ENCODE measurements at places on chromosomes 6 and 20. TPM values are rescaled to one million over a fixed set of nuclear protein-coding genes. Genes with fewer than 3 reads are reported as not detected.
A peak's percentile ranks its signal among the peaks of the same experiment; 100 is the strongest.

DNA sequence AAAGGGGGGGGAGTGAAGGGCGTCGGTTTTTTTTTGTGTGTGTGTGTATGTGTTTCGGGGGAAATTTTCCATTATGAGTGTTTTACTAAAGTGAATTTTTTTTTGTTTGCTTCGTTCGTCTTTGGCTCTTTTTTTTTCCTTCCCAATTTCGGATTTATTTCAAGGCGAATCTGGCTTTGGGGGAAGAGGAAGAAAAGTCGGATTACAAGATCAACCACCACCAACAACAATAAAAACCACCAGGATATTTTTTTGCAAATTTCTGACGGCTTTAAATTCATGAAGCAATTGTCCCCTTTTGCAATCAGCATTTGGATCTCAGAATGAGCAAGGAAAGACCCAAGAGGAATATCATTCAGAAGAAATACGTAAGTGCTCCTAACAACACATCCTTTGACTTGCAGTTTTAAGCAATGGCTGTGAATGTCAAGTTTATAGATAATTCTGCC lies 372 bp downstream of the JARID2 start:
- H3K36me3 ChIP-seq, result no peaks in the 10 kb centered on the region
- no peak overlapping the region for H3K27ac ChIP-seq
- H3K27me3 ChIP-seq, result no peaks in the 10 kb centered on the region
- H3K4me1 ChIP-seq, result no peaks in the 10 kb centered on the region

DNA sequence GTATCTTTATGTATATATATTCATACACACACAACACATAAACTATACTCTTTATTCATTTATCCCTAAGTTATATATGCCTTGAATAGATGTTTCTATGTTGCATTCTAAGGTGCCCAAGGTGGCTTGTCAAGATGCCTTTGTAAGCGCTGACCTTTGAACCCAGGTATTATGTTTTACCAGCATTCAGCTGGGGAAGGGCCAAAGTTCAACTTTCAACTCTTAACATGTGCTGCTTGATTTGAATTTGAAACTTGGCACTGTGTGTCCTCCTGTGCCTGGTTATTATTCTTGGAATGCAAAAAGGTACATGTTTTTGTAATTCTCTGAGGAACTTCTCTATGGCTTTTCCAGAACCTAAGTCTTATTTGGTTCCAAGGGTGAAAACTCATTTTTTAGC lies 146.5 kb downstream of the EDN1 start:
- no peak overlapping the region for H3K27ac ChIP-seq
- H3K4me1 ChIP-seq, result peaks cover 2% of the 10 kb centered on the region
- no peaks in the 10 kb centered on the region for H3K27me3 ChIP-seq
- H3K4me3 ChIP-seq, result no peak overlapping the region
- DNase-seq, result no peak

The LY6G6C gene
- total RNA-seq, result not detected

The GTPBP2 gene
- total RNA-seq, result 60.3 TPM

- H3K36me3 ChIP-seq, result peaks cover 3% of the 10 kb centered on the region
- DNase-seq, result no peak
- no peaks in the 10 kb centered on the region for H3K27me3 ChIP-seq
- peaks cover 2% of the 10 kb centered on the region for H3K4me1 ChIP-seq
- no peak overlapping the region for H3K27ac ChIP-seq
- no peak overlapping the region for H3K4me3 ChIP-seq
Observed at GRCh38 chr6:17423026-17423425, 29.6 kb downstream of the CAP2 start.

- no peak for DNase-seq
- no peaks in the 10 kb centered on the region for H3K27me3 ChIP-seq
- no peaks in the 10 kb centered on the region for H3K36me3 ChIP-seq
- no peak overlapping the region for H3K27ac ChIP-seq
Observed at GRCh38 chr20:38043512-38044300, 10.2 kb downstream of the RPRD1B start.

- H3K27me3 ChIP-seq, result no peaks in the 10 kb centered on the region
- H3K36me3 ChIP-seq, result no peaks in the 10 kb centered on the region
- H3K4me3 ChIP-seq, result no peak overlapping the region
- no peak for DNase-seq
- H3K4me1 ChIP-seq, result no peaks in the 10 kb centered on the region
Observed at GRCh38 chr6:33692078-33692759, 19.3 kb downstream of the UQCC2 start.

The TINAG gene
- total RNA-seq, result not detected

DNA sequence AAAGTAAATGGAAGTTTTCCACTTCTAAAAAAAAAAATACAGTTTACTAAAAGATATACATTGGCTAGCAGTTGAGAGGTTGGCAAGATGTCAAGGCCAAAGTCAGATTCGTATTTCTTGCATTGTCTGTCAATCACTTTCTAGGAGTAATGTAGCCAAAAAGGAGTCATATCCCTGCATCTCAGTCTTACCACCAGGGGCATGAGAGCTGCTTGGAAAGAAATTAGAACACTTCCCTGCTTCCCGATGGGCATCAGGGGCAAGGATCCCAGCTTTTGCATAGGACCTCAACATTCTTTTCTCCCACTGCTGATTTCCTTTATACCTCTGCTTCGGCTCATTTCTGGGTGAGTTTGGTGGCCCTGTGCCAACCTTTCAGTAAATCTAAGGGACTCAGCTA lies 581.0 kb upstream of the MAP3K7 start:
- DNase-seq, result no peak
- H3K4me3 ChIP-seq, result no peak overlapping the region
- no peaks in the 10 kb centered on the region for H3K36me3 ChIP-seq

GRCh38 chr6:157455731-157456523 lies 74.9 kb downstream of the ZDHHC14 start:
- no peaks in the 10 kb centered on the region for H3K4me1 ChIP-seq
- no peak overlapping the region for H3K27ac ChIP-seq
- H3K27me3 ChIP-seq, result no peaks in the 10 kb centered on the region
- DNase-seq, result no peak
- no peak overlapping the region for H3K4me3 ChIP-seq

The STXBP5 gene
- total RNA-seq, result 26.5 TPM

GRCh38 chr6:46305833-46306232 lies 135.1 kb upstream of the ENPP5 start:
- no peak for DNase-seq
- H3K27me3 ChIP-seq, result no peaks in the 10 kb centered on the region
- H3K4me1 ChIP-seq, result peaks cover 11% of the 10 kb centered on the region
- no peak overlapping the region for H3K27ac ChIP-seq
- H3K4me3 ChIP-seq, result no peak overlapping the region

- no peaks in the 10 kb centered on the region for H3K36me3 ChIP-seq
- no peak overlapping the region for H3K27ac ChIP-seq
- DNase-seq, result no peak
Observed at GRCh38 chr6:134419716-134420115, 101.8 kb upstream of the SGK1 start.

- no peaks in the 10 kb centered on the region for H3K4me1 ChIP-seq
- H3K36me3 ChIP-seq, result no peaks in the 10 kb centered on the region
- H3K27me3 ChIP-seq, result no peaks in the 10 kb centered on the region
- no peak for DNase-seq
Observed at GRCh38 chr6:42338744-42339222, 112.9 kb downstream of the TRERF1 start.

DNA sequence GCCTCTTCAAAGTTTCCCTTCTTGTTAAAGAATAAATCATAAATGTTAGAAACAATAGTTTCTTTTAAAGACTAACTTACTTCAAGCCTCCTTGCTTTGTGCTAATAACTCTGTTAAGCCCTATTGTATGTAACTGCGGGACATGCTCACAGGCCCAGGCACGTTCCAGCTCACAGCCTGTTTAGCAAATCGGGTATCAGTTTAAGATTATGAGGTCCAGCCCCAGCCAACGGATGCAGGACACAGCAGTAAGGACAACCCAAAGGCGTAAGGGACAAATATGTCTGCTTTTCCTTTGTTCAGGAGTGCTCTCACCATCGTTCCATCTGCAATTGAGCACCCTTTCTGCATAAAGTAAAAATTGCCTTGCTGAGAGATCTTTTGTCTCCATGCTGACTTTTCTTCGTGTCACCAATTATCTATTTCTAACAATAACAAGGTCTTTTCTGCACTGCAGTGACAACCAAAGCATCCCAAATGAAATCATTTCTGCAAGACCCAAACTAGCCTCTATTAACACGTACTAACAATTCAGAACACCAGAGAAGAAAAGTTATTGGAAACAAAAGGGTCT lies 1.4 kb downstream of the C6orf52 start:
- H3K27me3 ChIP-seq, result no peaks in the 10 kb centered on the region
- H3K4me3 ChIP-seq, result no peak overlapping the region
- DNase-seq, result no peak

The DOK5 gene
- total RNA-seq, result 13.3 TPM

DNA sequence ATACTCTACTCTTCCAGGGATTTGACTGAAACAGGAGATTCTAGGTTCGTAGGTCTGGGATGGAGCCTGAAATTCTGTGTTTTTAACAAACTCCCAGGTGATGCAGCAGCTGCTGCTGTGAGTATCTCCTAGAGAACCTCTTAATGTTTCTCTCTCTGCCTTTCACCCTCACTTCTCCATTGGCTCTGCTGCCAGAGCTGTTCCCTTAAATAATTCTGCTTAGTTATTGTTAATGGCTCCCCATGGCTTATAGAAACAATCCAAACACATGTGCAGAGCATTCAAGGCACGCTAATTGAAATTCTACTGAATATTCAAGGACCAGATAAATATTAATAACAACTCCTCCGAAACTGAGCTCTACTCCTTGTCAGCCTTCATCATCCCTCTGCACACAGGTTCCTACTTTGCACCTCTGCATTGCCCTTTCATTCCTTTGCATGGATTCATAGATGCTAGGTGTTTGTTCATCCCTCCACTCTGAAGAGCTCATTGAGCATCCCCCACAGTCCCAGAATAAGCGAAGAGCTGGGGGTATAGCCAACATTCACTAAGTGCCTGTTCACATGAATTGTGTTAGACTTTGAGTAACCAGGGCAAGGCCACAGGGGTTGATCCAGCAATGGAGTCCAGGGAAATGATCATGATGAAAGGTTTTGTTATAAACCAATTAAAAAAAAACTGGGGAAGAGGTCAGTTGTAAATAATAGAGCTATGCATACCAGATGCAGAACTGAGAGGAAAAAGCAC lies 488.4 kb upstream of the JAG1 start:
- no peak overlapping the region for H3K4me3 ChIP-seq
- DNase-seq, result no peak
- H3K4me1 ChIP-seq, result peaks cover 2% of the 10 kb centered on the region

The GABRR1 gene
- 1.8 TPM for total RNA-seq

The PLG gene
- not detected for total RNA-seq

The B3GAT2 gene
- not detected for total RNA-seq

The BCLAF1 gene
- total RNA-seq, result 134 TPM

GRCh38 chr20:1118336-1119127 lies at the start of gene PSMF1:
Gene PSMF1 (plus strand): TSS chr20:1118602. CDS start chr20:1118774, 172 bp downstream.
- no peaks in the 10 kb centered on the region for H3K36me3 ChIP-seq
- peak; percentile 98 for DNase-seq
- H3K4me1 ChIP-seq, result no peaks in the 10 kb centered on the region
- peak within 1 kb of the TSS; percentile 73 for H3K4me3 ChIP-seq
- no peak within 1 kb of the TSS for H3K27ac ChIP-seq

DNA sequence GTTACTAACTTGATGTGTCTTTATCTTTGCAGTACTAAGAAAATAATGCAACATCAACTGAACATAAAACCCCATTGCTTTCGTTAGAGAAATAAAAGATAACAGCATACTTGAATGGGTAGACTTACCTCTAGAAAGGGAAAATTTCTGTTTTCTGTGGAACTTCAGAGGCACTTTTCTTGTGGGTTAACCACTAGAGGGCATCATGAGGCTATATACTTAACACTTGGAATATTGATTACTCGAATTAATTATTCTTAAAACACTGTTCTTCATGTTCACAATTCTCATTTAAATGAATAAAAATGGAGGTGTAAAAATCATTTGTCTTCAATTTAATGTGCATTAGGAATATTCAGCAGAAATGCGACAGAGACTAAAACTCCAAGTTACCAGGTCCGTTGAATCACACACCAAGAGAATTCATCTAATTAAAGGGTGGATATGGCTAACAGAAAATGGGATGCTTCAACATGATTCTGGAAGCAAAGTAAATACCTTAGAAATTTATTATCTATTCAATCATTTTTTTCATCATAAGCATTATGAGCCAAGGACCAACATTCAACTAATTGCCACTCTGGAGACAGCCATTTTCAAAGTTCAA lies 330.8 kb upstream of the PREP start:
- no peak overlapping the region for H3K4me3 ChIP-seq
- DNase-seq, result no peak
- no peaks in the 10 kb centered on the region for H3K27me3 ChIP-seq
- no peak overlapping the region for H3K27ac ChIP-seq
- no peaks in the 10 kb centered on the region for H3K36me3 ChIP-seq

The BMP7 gene
- 1.0 TPM for total RNA-seq

DNA sequence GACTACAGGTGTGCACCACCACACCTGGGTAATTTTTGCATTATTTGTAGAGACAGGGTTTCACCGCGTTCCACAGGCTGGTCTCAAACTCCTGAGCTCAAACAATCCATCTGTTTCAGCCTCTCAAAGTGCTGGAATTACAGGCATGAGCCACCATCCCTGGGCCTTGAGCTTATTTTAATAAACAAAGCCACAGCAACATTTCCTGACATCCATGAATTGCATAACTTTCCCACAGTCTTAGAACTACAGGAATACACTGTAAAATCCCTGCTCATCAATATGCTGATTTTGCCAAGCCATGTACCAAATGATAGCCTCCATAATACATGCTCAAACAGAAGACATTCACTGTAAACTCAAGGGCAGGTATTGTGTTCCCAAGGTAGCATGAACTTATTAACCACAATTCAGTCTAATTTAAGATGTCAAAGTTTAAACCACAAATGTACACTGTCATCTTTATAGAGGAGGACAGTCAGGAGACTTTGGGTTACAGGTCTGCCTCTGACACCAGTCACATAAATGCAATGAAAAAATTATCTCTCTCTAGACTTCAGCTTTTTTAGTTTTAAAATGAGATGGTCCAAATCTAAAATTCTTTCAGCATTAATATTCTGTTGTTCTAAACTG lies 40.0 kb downstream of the NUDT3 start:
- DNase-seq, result no peak
- H3K27me3 ChIP-seq, result no peaks in the 10 kb centered on the region
- no peaks in the 10 kb centered on the region for H3K36me3 ChIP-seq
- H3K4me1 ChIP-seq, result peaks cover 4% of the 10 kb centered on the region

DNA sequence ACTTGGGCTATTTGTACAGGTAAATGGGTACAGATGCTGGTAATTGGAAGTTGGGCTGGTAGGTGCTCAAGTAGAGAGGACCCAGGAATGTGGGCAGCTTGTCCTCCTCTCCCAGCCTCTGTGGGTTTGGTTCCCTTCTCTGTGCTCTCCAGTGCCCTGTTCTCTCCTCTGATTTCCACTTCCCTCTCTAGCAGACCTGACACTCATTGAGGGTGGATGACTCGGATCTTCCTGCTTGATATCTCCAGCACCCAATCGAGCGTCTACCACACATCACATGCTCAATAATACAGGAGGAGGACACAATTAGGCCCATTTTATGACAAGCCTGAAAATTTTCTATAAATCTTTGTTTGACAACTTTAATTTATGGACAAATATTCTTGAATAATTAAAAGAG lies 23.7 kb downstream of the CST1 start:
- no peak for DNase-seq
- H3K27me3 ChIP-seq, result no peaks in the 10 kb centered on the region
- H3K4me1 ChIP-seq, result no peaks in the 10 kb centered on the region
- no peak overlapping the region for H3K4me3 ChIP-seq

DNA sequence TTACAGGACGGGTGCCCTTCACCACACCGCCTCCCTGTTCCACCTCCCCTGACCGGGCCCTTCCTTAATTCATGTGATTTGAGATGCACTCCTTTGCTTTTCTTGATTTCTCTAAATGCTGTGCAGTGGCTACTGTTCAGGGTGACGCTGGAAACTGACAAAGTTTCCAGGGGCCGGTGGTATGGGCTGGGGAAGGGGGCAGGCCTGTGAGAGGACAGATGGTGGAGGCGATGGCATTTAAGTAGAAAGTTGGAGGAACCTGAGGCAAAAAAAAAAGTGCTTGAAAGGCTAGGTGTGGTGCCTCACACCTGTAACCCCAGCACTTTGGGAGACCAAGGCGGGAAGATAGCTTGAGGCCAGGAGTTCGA lies 121.6 kb upstream of the RNF24 start:
- no peaks in the 10 kb centered on the region for H3K36me3 ChIP-seq
- no peak overlapping the region for H3K4me3 ChIP-seq
